ENCODE measurements at places on chromosomes 7 and 10.

GRCh38 chr10:124566222-124566888, 104.7 kb downstream of the LHPP start:
- DNase-seq = no peak

- no peak for DNase-seq
Measured at GRCh38 chr7:2856388-2857169, 12.5 kb upstream of the GNA12 start.

DNA sequence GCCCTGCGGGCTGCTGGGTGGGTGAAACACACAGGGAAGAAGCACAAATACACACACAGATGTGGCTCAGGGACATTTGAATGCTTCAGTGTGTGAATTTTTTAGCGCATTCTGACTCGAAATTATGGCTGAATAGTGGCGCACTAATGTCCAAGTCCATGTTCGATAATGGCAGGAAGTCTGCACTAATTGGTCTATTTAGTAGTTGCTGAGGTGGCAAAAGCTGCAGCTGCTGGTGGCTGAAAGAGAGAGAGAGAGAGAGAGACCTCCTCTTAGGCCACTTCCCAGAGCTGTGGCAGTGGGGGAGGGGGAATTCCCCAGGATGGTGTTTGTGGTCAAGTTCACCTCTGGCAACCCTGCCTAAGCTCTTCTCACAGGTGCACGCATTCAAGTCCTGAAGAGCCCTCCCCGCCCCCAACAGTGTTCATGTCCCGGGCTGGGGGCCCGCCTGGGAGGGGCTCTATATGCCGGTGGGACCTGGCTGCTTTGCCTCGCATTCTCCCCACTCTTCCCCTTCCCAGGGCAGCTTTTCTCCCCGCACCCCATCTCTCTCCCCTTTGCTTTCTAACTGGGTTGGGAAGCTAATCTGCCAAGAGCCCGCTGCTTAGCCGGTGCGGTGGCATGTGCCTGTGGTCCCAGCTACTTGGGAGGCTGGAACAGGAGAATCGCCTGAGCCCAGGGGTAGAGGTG, 6.0 kb upstream of the MNX1 start:
- DNase-seq = peak; percentile 26

GRCh38 chr7:40509287-40509996, 374.6 kb downstream of the SUGCT start:
- DNase-seq = no peak

DNA sequence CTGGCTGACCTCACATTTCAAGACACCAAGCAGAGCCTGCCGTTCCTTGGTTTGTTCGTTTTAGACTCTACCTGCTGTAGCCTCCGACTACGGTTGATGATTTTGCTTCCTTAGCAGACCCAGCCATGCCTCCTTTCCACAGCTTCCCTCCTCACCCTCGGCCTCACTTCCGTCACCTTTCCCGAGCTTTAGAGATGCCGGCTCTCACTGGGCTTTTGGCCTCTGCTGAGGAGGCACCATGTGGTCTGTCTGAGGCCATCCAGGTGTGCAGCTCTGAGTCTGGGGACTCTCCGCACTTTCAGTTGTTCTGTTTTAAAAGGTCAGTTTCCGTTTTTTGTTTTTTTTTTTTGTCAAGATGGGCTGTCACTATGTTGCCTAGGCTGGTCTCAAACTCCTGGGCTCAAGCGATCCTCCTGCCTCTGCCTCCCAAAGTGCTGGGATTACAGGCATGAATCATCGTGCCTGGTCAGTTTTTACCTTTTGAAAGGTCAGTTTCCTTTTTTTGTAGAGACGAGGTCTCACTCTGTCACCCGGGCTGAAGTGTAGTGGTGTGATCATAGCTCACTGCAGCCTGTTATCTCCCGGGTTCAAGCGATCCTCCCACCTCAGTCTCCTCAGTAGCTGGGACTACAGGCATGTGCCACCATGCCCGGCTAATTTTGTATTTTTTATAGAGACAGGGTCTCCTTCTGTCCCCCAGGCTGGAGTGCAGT, 11.7 kb downstream of the ORAI2 start:
- peak; percentile 81 for DNase-seq

DNA sequence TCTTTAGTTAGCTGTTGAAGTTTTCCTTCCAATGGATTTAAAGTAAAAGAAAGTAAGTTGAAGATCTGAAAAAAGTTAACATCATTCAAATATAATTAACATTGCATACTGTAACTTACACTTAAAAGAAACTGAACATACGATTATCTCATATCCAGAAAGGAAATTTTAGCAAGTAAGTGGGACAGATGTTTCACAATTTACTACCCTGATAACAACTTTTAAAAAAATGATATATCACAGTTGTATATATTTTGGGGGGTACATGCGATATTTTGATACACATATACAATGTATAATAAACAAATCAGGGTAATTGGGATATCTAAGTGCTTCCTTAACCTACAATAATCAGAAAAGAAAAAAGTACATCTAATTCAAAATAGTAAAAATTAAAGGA, 44.2 kb downstream of the ASZ1 start:
- no peak for DNase-seq

DNA sequence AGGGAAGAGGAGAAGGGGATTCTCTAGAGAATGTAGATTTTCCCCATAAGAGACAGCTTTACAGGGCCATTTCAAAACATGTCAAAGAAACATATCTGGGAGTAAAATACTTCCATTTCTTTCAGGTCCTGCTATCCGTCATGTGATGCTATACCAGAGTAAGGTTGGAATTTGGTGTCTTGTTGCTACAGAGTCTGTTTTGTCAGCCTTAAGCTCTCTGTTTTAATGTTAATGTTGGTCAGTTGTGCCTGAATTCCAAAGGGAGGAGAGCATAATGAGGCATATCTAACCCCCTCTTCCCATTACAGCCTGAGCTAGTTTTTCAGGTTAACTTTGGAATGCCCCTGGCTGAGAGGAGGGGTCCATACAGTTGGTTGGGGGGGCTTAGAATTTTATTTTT, 94.7 kb upstream of the CCDC71L start:
- no peak for DNase-seq

- no peak for DNase-seq
Measured at GRCh38 chr10:90394311-90394710, 463.5 kb downstream of the HTR7 start.

DNA sequence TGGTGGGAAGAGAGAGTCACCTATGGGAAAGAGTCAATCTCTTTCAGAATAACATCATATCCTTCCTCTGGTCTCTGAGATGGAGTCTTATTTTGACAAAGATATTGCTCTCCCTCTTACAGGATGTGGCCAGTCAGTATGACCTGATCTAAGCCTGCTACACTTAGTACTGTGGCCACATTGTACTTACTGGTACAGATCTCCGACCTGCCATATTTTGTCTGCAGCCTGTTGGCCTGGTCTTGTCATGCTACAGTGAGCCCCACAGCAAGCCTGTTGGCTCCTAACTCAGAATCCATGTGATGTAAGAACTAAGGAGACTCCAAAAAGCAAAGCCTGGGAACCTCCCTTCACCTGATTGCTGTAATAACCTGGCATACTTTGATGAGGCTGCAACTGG, 377.8 kb downstream of the SFMBT2 start:
- no peak for DNase-seq
